CD4-positive, alpha-beta T cell (primary cell): ENCODE measurements at places on chromosomes 3 and 15.

DNA sequence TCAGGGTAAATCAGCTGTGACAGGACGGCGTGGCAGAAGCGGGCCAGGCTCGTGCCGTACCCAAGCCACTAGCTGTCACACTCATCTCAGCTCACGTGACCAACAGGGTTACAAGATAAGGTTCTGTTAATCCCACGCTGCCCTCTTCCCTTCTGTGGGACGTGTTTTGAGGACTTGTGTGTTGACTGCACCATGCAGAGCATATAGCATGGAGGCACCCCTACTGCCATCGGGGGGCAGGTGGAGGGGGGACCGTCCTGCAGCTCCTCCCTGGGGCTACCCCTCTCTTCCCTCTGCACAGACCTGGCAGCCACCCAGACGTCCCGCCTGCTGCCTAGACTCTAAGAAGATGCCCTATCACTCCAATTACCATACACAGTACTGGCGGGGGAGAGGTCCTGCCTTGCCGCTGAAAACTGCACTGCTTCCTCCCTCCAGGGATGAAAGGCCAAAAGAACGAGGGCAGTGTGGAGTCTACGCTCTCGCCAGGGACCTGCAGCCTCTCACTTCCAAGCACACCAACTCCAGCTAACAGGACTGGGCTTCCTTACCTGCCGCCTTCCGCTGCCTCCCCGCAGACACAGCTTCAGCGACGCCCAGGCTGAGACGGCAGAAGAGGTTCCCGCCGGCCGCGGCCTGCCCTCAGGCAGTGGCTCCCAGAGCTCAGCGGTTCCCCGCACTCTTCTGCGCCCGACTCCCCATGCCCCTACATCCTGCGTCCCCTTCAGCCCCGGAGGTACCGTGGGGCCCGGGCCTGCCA, at the start of gene TNK2:
TNK2 (minus strand) TSS at position 618 of the 760 bp plus-strand sequence. CDS start 19,963 bp downstream, outside the sequence.
- peak; percentile 44 for DNase-seq

GRCh38 chr15:66071921-66072295, 181.6 kb downstream of the MEGF11 start:
- no peak for DNase-seq

GRCh38 chr3:152365766-152366593, 97.3 kb downstream of the MBNL1 start:
- no peak for DNase-seq

DNA sequence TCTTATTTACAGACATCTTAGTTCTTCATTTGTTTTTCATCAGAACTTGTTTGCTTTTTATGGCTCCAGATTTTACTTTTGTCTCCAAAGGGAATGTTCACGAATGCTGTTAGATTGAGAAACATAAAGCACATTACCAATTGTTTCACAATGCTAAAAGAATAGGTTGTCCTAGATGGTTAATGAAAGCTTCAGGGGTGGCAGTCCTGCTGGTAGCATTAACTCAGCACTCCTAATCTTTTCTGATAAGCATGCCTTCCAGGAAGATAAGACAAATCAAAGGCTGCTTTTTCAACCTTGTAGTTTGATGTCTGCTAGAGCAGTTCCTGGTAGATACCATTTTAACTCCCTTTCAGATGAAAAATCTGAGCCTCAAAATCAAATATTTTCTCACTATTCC, 619.4 kb downstream of the PYDC2 start:
- DNase-seq: no peak

DNA sequence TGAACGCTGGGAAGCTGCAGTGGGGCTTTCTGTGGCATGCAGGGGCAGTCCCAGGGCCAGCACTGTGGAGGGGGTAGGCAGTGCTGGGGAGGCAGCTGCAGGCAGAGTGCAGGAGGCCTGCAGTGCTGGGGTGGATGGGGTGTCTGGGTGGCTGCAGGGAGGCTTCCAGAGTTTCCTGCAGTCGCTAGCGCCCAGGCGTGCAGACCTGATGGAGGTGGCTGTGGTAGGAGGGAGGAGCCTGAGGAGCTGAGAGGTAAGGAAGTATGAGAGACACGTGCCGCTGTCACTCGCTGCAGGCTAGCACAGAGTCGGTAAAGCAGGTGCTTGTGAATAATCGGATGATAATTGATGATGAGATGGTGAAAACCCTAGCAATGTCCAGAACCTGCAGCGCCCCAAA, 16.3 kb downstream of the SYNM start:
- DNase-seq: no peak
